Stimulated activated CD8-positive, alpha-beta memory T cell treated with anti-CD3 and anti-CD28 coated beads, Interleukin-15, amount 100 ng/mL, for 4 hours (primary cell): ENCODE measurements at places on chromosomes 2 and 18.

DNA sequence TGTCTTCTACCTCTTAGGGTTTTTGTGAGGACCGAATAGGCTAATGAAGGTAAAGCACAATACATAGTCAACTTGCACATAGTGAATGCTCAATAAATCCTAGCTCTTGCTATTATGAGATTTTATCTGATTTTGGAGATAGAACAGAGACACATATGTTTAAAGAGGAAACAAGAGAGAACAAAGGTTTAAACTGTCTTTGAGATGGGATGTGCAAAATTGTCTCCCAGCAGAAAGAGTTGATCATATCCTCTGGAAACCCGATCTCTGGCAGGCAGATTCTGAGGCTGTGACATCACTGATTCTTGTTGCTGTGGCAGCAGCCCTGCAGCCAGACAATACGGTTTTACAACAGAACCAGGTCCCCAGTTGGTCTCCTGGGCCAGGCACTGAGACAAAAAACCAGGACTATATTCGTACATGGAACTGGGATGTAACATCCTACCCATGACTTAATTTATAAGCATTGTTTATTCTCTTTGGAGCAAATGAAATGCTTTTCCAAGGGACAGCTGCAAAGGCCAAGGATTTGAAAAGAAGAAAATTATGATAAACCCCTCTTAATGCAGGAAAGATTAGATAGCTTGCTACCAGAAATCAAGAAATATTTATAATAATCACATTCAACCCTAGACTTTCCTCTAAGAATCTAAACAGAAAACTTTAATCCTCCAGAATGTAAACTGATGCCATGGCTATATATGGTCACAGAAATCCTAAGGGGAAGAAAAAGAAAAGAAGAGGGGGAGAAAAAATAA is 80.2 kb downstream of the SLC8A1 start:
- no peak for DNase-seq

- DNase-seq, result no peak
Observed at GRCh38 chr2:97651114-97651513, 5.3 kb downstream of the COX5B start.

DNA sequence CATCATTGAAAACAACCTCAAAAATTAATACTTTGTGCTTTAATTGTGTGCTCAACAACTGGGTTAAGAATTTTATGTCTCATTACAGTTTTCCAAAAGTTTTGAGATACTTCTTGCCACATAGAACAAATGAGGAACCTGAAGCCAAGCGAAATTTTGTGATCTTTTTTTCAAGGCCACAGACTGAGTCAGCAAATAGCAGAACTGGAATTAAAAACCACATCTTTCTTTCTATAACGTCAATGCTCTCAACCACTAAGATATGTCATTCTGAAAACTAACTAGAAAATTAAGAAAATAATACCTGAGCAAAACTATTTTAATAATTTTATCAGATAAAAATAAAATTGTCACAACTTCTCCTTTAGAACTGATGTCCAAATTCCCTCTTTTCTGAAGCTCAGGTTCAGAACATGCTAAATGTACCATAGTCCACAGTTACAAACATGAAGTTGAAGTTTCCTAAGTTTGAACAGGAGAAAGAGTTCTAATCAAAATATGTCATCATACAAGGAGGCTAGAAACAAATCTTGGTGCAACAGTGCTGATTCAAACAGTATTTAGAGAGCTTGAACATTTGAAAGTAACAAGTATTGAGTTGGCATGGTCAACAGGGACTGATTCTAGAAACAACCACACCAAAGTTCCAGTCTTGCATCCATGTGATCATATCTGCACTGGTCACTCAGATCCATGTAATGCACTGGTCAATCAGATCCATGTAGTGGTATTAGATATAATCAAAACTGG is 27.6 kb upstream of the CALCRL start:
- DNase-seq, result no peak

- DNase-seq, result no peak
Observed at GRCh38 chr18:24605444-24605843, 145.0 kb downstream of the HRH4 start.

DNA sequence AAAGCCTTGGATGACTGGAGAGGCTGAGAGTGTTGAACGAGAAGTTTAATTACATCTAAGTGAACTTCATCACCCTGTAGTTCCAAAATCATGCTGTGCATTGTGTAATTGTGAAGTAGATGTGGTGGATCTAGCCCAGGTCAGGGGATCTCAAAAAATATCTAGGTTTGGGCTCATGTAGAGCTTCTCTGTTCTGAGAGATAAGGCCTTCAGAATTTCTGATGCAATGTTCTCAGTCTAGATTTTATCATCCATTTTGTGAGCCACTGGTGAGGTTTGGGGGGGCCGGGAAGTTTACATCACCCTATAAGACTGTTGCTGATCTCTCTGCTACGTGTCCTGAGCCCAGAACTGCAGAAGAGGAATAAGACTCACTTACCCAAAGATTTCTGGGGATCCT is 719.4 kb downstream of the SOCS6 start:
- DNase-seq, result no peak

- no peak for DNase-seq
Observed at GRCh38 chr2:147110317-147110716, 734.5 kb upstream of the ACVR2A start.

DNA sequence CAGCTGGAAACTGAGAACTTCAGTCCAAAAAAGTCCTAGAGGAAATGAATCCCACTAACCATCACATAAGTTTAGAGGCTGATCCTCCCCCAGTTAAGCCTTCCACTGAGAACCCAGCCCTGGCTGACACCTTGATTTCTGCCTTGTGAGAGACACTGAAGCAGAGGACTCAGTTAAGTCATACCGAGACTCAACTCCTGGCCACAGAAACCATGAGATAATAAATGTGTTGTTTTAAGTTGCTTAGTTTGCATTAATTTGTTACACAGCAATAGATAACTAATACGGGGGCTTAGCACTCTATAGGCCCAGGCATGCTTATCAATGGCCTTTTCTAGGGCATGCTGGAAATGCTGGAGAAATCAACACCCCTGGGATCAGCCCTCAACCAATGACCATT is 3.4 kb upstream of the ADD2 start:
- DNase-seq, result no peak

GRCh38 chr2:63218800-63219526 is 168.3 kb downstream of the OTX1 start:
- no peak for DNase-seq

DNA sequence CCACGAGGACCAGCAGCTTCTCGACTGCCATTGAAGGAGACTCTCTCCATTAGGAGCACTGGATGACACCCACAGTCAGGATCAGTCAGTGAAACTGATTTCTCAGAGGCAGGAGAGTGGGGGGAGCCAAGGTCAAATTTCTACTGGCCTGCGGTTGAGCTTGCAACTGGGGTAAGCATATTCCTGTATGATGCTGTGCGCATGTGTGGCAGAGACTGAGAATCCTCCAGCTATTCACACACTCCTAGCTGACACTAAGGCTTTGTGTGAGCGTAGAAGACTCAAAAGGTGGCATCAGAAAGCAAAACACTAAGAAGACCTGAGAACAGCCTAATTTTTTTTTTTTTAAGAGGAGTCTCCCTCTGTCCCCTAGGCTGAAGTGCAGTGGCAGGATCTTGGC is 19.8 kb upstream of the TTL start:
- no peak for DNase-seq

DNA sequence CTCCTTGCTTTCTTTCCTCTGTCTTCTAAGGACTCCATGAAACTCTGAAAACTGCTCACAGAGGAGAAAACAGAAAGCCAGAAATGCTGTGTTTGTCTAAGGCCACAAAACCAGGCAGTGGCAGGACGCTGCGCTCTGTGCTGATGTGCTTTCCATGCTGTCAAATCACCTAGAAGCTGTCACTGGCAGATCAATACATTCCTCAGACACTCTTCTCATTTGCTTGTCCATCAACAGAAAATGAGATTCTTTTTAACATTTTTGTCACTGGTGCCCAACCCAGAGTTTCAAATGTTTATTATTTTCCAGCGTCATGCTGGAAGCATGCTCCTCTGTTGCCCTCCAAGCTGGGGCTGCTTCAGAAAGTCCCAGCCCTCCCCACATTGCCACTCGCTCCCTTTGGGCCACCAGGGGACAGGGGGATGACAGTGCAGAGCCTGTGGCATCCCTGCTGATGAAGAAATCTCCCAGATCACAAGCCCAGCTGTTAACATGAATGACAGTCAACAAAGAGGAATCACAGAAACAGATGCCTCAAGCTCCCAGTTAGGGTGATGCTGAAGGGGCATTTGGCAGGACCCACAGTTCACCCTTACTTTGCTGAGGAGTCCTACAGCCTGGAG is 117.5 kb upstream of the MEIS1 start:
- DNase-seq, result no peak

DNA sequence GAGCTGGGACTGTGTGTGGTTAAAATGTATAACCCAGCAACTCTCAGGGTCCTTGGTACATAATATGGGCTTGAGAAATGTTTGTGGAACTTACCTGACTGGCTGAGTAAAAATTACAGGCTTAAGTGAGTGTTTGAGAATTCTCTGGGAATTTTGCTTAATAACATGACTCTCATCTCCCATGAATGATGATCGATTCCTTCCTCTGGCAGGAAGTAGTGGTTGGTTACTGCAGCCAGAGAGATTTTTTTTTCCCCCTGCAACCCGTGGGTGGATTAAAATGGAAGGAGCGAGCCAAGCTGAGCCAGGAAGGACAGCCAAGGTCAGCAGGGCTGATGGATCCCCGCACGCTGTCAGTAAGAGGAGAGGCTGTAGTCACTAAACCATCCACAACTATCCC is 40.6 kb upstream of the RFX8 start:
- DNase-seq, result no peak

GRCh38 chr2:48189552-48190228 is 283.4 kb upstream of the FBXO11 start:
- no peak for DNase-seq

GRCh38 chr2:73561422-73561821 is 80.8 kb downstream of the NAT8 start:
- no peak for DNase-seq

DNA sequence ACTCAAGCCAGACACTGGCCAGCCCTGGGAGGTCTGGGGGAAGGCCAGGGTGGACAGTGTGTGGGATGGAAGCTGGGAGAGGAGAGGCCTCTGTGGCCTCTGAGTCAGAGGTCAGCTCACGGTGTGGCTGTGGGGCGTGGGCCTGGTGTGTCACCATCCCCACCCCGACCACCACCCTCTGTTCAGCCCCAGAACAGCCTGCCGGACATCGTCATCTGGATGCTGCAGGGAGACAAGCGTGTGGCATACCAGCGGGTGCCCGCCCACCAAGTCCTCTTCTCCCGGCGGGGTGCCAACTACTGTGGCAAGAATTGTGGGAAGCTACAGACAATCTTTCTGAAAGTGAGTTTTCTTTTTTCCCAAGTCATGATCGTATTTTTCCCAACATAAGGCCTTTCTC is 110.5 kb downstream of the DYSF start:
- DNase-seq, result no peak

GRCh38 chr2:217142649-217143266 is 282.9 kb upstream of the TNP1 start:
- no peak for DNase-seq

GRCh38 chr2:231359948-231360347 is 35.6 kb upstream of the B3GNT7 start:
- no peak for DNase-seq

DNA sequence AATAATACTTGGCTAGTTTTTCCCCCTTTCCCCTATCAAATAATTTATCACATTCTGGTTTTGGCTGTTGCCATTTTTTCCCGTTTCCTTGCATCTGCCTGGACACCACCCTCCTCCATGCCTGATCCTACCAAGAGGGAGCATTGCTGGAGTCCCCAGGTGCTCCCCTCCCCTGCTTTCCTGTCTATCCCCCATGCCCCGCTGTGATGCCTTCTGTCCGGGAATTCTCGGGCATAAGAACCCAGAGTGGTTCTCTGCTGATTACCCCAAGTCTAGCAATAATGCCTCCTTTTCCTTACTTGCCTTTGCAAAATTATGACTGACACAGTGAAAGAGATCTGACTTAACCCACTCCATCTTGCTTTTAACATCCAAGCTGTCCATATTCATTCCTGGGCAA is 248.0 kb upstream of the PXDN start:
- DNase-seq, result no peak

- no peak for DNase-seq
Observed at GRCh38 chr18:80145196-80145804, 36.2 kb downstream of the ADNP2 start.

DNA sequence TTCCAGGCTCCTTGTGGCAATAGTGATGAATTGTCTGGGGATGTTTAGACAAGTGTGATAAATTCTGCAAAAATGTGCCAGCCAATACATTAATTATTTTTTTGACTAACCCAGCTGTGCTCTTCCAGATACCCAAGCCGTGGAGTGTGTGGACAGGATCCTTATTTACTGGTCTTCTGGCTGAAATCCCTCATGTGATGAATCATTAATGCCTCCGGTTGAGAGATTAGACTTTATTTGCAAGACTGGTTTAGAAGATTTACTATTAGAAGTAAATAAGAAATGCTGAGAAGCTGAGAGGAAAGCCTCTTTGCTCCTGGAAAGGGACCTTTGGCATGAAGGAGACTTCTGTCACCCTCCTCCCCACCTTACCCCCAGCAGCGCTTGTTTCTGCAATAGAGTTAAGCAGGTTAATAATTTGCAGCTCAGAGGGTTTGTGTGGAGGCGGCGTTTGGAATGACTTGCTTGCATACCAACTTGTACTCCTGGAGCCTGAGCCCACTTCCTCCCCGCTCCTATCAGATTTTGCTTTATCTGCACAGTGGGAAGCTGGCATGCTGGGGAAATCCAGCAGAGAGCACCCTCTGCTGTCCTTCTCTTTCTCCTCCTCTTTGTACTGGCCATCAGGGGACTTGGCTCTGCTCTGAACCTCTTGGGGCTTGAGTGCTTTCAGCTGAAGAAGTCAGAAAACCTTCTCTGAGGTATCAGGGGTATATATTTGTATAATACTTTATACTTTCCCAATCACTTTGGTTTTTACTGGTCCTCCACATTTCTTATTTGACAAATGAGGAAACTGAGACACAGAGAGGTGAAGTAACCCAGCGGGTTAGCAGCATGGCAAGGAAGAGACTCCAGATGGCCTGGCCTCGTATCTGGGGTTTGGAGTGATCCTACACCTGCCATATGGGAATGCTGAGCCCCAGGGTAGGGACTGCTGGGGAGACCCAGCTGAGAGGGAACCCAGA is 16.3 kb downstream of the SLC3A1 start:
- DNase-seq, result no peak

- no peak for DNase-seq
Observed at GRCh38 chr2:17689010-17689409, 64.6 kb downstream of the SMC6 start.
